Activated CD8-positive, alpha-beta memory T cell treated with anti-CD3 and anti-CD28 coated beads, Interleukin-2, amount 50 U/mL, for 48 hours (primary cell): ENCODE measurements at places on chromosomes 4 and X.

DNA sequence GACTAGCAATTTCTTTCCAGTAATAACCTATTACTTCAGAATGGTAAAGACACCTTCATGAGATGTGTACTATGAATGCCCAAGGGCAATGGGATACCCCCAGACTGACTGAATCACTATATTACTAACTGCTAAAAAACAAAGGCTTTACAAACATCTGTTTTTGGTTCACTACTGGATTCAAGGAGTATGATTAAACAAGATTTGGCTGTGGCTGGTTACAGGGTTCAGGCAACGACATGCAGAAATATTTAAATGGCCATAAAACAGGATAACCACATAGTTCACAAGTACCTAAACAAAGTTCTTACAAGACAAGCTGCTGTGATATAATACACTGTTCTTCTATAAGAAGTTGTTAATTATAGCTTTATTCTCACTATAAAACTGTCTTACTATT is 128.2 kb downstream of the FRYL start:
- no peak for DNase-seq

DNA sequence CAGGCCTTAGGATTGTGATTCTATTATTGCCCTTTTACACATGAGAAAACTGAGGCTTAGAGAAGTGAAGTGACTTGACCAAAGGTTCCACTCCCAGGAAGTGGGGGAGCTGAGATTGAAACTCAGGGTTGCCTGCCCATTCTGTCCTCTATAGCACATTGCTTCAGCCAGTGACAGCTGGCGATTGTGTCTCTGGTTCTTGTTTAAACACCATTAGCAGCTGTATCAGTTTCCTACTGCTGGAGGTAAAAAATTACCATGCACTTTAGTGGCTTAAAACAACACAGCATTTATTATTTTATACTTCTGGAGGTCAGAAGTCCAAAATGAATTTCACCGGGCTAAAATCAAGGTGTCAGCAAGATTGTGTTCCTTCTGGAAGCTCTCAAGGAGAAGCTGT is 205.8 kb upstream of the MAMLD1 start:
- DNase-seq, result no peak

- DNase-seq, result no peak
These were observed 68.8 kb downstream of the MAML3 start for GRCh38 chr4:140085062-140085622.

DNA sequence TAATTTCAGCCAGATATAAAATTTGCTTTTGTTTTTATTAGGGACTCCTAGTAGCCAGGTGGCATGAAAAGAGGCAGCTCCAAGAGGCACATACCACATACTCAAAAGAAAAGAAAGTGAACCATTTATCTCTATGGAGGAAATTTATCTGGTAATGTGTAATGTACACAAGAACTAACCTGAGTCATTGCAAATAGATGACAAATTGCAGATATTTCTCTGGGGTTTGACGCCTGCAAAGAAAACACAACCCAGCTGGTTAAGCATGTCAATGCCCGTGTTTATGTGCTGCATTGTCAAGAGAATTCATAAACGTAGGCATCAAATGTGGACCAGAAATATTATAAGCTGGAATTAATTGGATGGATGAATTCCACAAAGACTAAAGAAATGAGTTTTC is 46.9 kb upstream of the PHKA2 start:
- no peak for DNase-seq

GRCh38 chr4:48698029-48698971 is 81.8 kb downstream of the FRYL start:
- DNase-seq, result no peak

- no peak for DNase-seq
These were observed 314.0 kb downstream of the INPP4B start for GRCh38 chr4:142532054-142532453.

GRCh38 chr4:79181190-79181589 is 144.7 kb downstream of the NAA11 start:
- no peak for DNase-seq

DNA sequence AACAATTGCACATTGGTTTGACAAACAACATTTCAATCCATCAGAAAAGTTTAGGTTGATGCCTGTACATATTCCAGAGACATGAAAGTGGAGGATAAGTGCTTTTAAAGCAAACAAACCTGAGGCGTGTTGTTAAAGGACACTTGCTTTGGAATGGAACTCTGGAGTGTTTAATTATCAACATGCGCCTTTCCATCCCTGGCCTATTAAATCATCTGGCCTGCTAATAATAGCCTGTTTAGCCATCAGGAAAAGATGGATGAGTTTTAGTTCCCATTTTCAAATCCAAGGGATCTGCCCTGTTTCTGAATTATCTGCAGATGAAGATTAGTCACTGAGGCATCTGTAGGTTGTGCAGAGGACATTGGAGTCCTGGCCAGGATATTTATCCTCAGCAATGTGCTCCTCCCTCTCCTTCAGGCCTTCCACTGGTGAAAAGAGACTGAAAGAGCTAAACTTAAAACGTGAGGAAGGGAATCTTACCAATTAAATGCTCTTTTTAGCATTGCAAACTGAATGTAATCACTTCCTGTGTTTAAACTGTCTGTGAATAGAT is 388.9 kb downstream of the PPARGC1A start:
- no peak for DNase-seq

GRCh38 chr4:77819843-77820648 is 878 bp upstream of the CNOT6L start:
- peak; percentile 97 for DNase-seq

- peak; percentile 55 for DNase-seq
These were observed 16.2 kb downstream of the ZFYVE28 start for GRCh38 chr4:2402048-2402842.

GRCh38 chrX:7570432-7571029 is 272.4 kb upstream of the VCX start:
- no peak for DNase-seq

DNA sequence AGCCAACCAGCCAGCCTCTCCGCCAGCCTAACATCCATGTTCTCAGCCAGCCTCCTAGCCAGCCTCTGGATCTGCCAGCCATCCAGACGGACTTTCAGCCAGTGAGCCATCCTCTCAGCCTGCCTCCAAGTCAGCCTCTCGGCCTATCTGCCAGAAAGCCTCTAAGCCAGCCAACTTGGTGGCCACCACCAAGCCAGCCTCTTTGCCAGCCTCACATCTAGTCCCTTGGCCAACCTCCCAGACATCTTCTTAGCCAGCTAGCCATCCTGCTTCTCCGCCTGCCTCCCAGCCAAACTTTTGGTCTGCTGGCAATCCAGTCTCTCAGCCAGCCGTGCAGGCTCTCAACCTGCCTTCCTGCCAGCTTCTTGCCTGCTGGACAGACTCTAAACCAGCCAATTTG is 16.4 kb upstream of the ARAP2 start:
- DNase-seq, result no peak

DNA sequence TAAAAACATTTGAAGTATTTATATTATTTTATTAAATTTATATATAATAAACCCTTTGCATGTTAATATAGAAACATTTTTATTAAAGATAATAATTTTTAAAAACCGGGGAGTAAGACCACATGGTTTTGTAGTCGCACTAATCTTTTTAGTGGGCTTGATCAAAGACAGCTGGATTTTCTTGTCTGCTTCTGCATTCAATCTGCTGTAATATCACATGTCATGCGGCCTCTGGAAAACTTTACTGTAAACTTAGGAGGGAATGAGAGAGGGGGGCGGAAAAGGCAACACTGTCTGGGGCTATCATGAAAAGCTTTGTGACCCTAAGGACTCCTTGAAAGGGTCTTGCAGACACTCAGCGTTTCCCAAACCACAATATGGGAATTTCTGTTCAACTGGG is 62.8 kb upstream of the NLGN4X start:
- no peak for DNase-seq

- no peak for DNase-seq
These were observed 430.4 kb downstream of the ACTRT1 start for GRCh38 chrX:127621780-127622179.

GRCh38 chr4:7699031-7699430 is 240.6 kb downstream of the AFAP1 start:
- no peak for DNase-seq

DNA sequence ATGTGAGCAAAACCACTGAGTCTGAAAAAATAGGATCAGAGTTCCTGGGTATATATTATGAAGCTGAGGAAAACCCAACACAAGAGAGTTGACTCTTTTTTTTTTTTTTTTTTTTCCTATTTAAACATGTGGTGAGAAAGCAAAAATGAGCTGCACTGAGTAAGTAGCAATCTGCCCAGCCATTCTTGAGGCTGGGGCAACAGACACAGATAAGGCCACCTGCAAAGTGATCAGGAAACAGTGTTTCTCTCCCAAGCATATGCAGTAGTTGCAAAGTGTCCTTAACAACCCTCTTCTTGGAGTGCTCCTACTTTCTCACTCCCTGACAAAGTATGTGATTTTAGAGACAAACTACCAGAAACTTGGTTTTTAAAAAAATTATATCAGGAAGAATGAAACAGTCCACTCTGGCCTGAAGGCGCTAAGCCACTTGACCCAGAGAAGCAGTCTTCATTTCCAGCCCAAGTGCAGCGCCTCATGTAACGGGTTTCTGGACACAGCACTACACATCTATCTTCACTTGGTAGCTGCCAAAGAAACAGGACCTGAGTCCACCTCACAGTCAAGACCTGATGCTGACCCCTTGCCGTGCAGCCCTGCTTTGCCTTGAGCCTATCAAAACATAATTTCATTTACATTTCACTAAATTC is 124.6 kb upstream of the MAP3K15 start:
- DNase-seq, result no peak

- DNase-seq, result peak; percentile 59
These were observed 158.5 kb downstream of the NSUN7 start for GRCh38 chr4:40908297-40908696.

GRCh38 chr4:48047421-48047844 is 30.9 kb downstream of the NIPAL1 start:
- DNase-seq, result peak; percentile 87

GRCh38 chr4:104063341-104063740 is 343.6 kb upstream of the TACR3 start:
- no peak for DNase-seq

DNA sequence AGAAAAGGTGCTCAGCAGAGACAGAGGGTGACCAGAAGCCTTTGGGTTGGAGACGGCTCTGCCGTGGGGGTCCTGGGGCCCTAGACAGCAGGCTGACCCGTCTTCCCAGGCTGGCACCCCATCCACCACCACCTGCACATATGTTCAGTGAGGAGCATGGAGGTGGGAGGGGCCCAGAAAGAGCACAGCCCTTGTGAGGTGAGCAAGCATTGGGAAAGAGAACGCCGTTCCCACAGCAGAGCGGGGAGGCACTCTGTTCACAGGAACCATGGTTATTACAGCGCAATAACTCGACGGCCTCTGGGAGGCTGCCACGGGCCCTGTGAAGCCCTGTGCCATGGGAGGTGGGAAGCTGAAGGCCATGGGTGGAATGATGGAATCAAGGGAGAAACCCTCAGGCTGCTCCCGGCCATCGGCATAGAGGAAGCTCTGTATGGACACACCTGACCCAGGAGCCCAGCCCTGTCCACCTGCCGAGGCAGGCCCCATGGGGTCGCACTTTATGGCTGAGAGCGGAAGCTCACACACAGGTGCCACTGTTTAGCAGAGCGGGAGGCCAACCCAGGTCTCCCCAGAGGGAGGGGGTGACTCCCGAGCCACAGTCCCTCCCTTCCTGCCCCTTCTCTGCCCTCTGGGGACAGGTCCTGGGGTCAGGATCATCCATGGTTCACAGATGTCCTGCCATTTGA is 93.5 kb upstream of the AFAP1 start:
- DNase-seq, result no peak

DNA sequence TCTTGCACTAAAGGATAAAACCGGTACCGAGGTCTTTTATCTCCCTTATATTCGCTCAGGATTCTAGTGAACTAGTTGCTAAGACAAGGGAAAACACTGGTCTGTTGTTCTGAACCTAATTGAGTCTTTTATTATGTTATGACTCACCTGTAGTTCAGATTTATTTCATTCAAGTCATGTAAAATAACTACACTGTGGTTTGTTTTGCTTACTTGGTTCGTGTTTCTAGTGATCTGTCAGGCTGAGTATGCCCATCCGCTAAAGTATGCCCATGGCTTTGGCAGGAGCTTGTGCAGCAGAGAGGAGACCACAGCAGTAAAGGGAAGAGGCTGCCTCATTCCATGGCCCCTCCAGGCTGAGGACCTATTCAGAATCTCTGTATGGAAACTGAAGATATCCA is 126.1 kb downstream of the AFF1 start:
- no peak for DNase-seq

GRCh38 chr4:128635955-128636560 is 173.4 kb upstream of the JADE1 start:
- DNase-seq, result no peak

DNA sequence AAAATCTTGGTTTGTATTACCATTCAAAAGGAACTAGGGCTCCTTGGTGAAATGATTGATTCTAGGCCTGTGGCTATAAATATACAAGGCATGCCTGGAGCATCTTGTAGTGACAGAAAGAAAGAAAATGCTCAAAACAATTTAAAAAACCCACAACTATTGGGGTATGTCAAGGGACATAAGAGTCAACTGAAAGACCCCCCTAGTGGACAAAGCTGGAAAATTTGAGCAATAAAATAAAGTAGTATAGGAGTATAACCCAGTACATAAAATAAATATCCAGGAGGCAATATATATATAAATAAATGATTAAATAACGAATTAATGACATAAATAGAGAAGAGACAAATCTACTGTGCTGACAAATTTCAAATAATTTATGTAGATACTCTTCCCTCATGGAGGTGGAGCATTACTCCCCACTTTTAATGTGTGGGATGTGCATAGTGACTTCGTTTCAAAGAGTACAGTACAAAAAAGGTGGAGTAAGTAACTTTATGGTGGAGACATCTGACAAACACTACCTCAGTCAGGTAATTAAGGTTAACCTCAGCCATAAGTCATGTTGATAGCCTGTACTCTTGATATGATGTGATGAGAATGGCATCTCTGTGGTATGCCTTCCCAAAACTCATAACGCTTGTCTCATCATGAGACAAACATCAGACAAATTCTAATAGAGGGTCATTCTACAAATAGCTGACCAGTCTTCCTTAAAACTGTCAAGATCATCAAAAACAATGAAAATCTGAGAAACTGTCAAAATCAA is 185.0 kb upstream of the GLRA2 start:
- DNase-seq, result no peak

DNA sequence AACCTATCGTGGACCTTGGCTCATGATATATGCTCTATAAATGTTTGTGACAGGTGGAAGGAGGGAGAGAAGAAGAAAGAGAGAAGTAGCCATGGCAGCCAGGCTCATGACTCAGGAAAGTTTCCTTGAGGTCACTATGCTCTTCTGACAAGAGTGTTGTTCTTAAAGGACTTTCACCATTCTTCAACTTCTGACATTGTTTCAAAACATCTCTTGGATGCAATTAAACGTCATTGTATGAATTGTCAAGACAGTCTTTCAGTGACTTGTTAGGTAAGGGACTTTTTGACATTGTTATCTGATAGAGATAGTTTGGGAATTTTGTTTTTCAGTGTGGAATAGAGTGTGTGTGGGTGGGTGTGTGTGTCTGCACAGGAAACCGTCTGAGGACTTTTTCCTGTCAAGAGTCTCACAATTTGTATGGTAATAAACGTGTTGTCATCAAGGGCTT is 617.0 kb downstream of the MID1IP1 start:
- no peak for DNase-seq
